ENCODE measurements at places on chromosomes 5 and 9.

- no peak for DNase-seq
These were observed 477.5 kb upstream of the EDIL3 start for GRCh38 chr5:84862132-84862531.

- no peak for DNase-seq
These were observed 63.3 kb upstream of the FCN1 start for GRCh38 chr9:134980991-134981390.

DNA sequence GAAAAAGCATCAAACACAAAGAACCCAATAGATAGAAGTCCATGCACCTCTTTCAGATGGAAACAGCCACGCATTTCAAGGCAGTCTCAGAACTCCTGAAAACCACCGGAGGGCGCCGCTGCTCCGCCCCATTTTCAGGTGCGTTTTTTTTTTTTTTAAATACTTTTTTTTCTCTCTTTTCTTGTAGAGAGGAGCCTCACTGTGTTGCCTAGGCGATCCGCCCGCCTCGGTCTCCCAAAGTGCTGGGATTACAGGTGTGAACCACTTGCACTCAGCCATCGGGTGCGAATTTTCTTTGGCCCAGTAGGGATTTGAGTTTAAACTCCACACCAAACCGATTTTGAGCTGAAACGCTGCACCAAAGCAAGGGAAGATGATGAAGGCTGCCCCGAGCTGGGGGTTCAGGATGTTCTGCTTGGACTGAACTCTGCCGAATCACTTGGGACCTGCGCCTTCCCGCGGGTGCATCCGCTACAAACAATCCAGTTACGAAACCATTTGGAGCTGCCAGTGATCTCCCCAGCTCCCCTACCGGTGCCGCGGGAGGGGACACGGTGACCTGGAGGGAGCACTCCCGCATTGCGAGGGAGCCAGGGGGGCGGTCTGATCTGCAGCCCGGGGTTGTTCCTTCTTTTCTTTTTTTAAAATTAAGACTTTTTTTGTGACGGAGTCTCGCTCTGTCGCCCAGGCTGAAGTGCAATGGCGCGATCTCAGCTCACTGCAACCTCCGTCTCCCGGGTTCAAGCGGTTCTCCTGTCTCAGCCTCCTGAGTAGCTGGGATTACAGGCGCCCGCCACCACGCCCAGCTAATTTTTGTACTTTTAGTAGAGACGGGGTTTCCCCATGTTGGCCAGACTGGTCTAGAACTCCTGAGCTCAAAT, 1.4 kb downstream of the PTGR1 start:
- peak; percentile 28 for DNase-seq

DNA sequence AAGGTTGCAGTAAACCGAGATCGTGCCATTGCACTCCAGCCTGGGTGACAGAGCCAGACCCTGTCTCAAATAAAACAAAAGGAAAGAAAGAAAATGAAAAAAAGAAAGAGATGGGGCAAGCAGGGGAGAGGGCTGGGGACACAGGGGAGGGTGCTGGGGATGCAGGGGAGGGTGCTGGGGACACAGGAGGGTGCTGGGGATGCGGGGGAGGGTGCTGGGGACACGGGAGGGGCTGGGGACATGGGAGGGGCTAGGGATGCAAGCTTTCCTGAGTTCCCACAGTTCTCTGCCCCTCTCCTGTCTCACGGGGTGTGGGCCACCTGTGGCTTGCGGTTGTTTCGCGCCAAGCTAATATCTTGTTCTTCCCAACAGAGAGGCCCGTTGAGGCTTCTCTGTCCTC, 7.2 kb downstream of the PDCD6 start:
- no peak for DNase-seq

DNA sequence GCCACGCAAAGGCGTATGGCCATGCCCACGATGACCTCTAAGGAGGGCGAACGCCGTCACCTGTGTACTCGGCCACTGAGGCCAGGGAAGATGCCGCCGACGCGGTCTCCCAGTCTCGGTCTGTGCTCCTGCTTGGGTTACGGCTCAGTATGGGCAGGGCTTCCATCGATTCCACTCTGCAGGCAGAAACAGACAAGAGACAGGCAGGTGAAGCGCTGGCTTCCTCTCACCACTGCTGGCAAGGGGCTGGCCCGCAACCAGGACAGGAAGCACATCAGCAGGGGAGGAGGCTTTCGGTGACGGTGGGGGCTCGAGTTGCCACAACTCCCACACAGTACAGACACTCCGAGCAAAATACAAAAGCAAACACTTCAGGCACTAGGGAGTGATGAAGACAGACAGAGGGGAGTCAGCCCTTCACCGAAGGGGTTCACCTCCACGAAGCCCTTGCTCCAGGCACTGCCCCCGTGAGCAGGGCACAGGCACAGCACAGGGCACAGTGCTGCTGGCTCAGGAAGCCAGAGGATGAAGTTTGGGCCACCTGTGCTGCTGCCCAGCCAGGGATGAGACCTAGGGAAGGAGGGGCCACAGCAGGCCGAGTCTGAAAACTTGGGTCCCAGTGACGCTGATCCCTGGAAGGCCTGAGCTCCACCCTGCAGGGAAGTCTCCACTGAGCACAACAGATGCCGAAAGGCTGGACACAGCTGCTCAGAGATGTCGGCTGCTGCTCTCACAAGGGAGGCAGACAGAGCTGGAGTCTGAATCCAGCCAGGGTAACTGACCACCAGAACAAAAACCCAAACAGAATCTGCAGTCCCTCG, 91.3 kb downstream of the CAMSAP1 start:
- peak; percentile 88 for DNase-seq

DNA sequence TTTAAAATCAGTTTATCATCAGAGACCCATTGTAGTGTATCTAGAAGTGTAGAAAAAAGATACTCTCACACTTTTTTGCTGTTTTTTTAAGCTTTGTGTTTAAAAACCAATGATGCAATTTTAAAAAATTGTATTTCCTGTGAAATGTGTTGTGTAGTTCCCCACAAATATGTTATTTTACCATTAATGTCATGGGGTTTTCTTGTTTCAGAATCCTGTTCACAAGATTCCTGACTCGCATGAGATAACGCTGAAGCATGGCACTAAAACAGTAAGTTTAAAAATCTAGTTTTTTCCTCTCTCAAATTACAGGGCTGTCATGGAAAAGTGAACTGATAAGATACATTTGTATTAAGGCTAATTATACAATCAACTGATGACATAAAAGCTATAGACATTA, 58.6 kb downstream of the WDR70 start:
- no peak for DNase-seq

- DNase-seq = no peak
These were observed 70.5 kb downstream of the ADAMTSL1 start for GRCh38 chr9:18544456-18544855.

- DNase-seq = no peak
These were observed 1299.3 kb upstream of the WWC1 start for GRCh38 chr5:166992108-166992507.

- no peak for DNase-seq
These were observed 378.9 kb downstream of the ELAVL2 start for GRCh38 chr9:23447166-23447565.

DNA sequence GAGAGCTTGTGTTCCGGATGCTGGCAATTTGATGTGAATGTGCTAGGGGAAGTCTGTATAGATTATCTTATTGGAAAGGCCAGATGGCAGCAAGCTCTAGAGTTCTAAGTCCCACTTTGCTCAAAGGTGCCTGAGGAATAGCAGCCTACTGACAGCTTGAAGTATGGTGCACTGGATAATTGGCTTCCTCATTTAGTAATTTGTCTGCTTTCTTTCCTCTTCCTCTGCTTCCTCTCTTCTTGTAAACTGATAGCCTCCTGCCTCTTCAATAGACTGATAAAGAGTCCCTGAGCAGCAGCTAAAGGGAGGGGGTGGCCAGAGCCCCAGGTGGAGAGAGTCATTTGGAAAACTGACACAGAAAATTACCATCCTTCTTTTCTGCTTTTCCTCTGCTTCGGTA, 177.3 kb downstream of the FGF1 start:
- DNase-seq = no peak

DNA sequence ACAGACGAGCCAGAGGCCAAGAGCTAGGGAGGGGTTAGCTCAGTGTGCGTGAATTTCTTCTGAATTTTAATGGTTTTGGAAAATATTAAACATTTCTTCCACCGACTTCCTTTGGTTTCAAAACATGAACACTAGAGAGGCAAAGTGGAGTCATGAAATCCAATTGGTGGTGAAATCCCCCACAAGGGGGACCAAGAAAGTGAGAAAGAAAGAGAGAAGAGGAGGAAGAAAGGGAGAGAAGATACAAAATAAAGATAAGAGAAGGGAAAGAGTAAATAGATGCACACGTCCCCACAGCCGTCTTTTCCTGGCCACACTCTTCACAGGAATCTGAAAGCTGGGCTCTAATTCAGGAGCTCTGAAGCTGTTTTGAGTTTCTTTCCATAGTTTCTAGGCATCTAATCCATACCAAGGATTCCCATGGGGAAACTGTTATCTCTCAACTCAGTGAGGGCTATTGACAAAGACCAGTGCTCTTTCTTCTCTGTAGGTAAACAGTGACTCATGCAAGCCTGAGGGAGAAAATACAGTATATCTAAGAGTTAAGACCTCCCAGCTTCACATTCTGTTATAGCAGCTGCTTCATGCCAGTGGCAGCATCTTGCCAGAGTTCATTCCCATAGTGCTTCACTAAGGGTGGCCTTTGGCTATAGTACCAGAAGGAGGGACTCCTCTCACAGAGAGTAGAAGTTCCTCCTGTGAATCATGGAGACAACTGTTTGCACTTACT, 115.8 kb upstream of the LIFR start:
- peak; percentile 22 for DNase-seq

- DNase-seq = no peak
These were observed 1034.0 kb downstream of the TLE4 start for GRCh38 chr9:80605793-80606192.

- DNase-seq = no peak
These were observed 31.5 kb downstream of the FAM163B start for GRCh38 chr9:133577737-133578112.

GRCh38 chr9:96478829-96479371, 28.9 kb downstream of the HABP4 start:
- no peak for DNase-seq

GRCh38 chr9:111838439-111838838, 43.7 kb upstream of the SHOC1 start:
- no peak for DNase-seq

DNA sequence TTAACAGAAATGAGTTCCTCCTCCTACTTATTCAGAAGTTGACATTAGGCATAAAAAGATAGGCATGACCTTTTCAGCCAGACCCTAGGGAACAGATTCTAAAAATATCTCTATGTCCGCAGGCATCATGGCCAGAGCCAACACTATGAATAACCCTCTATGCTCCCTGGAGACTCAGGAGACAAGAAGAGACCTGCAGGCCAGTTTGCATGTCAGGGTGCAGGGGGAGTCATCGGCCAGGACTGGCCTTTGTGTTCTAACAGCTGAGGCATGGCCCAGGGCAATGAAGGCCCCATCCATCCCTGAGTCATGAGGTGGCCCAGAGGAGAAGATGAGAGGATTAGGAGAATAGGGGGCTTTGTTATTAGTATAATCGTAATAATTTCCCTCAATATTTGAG, 93.8 kb downstream of the TMEM215 start:
- DNase-seq = no peak

Measured in NCI-H345 (cell line).